ENCODE measurements at places on chromosomes 7 and 10.

- DNase-seq, result no peak
These were observed 216.3 kb downstream of the SDK1 start for GRCh38 chr7:3517344-3517743.

DNA sequence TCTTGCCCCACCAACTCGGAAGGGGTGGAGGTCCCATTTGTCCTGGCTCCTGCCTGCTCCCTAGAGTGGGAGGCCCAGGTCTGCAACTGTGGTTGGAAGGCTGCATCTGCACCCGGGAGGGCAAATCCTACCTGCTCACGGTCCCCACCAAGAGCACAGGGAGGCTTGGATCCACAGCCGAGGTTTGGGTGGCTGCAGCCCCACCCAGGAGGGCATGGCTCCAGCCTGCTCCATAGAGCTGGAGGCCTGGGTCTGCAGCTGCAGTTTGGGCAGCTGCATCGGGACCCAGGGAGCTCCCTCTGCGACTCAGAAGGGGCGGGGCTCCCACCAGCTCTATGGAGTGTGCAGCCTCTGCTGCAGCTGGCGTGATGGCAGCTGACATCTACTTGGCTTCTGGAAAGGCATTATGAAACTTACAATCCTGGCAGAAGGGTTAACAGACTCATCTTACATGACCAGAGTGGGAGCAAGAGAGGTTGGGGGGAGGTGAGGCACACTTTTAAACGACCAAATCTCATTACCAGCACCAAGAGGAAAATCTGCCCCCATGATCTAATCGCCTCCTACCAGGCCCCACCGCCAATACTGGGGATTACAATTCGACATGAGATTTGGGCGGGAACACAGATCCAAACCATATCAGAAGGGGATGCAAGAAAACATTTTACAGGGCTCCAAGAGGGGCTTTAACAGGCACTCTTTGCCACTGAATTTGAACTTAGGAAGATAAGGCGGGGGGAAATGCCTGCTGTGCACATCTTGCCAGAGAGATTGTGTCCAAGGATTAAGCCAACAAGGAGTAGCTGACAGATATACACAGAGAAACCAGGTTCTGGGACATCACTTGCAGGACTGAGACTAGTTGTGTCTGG, 8.2 kb upstream of the BLVRA start:
- no peak for DNase-seq

DNA sequence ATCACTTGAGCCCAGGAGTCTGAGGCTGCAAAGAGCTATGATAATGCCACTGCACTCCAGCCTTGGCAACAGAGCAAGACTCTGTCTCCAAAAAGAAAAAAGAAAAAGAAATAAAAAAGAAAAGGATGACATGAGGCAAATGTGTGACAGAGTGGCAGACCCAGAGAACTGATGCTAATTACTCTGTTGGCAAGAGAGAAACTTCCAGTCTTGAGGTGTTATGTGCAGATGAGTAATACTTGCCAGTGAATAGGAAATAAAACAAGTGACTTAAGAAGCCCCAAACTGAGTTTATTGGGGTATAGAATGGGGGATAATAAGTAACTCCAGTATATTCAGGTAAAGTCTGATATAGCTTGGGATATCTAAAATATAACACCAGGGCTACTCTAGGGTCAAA, 9.5 kb upstream of the ANXA7 start:
- no peak for DNase-seq

GRCh38 chr7:97373736-97374135, 256.2 kb downstream of the SDHAF3 start:
- DNase-seq, result no peak

DNA sequence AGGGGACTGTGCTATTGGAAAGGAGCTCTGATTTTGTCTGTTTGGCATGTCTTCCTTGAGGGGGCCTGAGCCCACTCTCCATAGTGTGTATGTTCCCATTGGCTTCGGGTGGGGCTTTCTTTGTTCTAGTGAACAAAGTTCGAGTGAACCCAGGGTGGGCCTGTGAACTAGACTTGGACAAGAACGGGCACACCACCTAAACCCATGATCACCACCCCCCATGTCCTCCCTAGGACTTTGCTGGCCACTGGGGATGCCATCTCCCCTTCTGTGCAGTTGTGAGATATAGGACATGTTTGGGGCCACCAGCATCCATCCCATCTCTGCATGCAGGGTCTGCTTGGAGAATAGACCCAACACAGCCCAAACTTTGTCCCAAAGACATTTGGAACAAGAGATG, 195.5 kb upstream of the LYZL2 start:
- no peak for DNase-seq

DNA sequence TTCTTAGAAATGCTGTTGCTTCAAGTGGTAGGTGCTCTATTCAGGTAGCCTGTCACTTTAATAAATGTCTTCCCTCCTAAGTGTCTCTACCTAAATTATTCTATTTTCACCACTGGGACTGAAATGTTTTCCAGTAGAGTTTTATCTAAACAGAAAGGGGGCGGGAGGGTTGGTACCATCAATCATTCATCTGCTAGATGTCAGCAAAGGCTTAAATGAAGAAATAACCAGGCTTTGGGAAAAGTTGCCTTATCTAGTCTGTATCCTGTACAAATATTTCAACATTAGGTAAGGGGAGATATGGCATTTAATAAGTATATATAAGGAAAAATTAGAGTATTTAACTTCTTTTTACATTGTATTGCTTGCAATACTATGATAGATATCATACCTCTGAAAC, 51.8 kb downstream of the VTI1A start:
- DNase-seq, result no peak

GRCh38 chr7:121138262-121138933, 149.9 kb downstream of the CPED1 start:
- no peak for DNase-seq

DNA sequence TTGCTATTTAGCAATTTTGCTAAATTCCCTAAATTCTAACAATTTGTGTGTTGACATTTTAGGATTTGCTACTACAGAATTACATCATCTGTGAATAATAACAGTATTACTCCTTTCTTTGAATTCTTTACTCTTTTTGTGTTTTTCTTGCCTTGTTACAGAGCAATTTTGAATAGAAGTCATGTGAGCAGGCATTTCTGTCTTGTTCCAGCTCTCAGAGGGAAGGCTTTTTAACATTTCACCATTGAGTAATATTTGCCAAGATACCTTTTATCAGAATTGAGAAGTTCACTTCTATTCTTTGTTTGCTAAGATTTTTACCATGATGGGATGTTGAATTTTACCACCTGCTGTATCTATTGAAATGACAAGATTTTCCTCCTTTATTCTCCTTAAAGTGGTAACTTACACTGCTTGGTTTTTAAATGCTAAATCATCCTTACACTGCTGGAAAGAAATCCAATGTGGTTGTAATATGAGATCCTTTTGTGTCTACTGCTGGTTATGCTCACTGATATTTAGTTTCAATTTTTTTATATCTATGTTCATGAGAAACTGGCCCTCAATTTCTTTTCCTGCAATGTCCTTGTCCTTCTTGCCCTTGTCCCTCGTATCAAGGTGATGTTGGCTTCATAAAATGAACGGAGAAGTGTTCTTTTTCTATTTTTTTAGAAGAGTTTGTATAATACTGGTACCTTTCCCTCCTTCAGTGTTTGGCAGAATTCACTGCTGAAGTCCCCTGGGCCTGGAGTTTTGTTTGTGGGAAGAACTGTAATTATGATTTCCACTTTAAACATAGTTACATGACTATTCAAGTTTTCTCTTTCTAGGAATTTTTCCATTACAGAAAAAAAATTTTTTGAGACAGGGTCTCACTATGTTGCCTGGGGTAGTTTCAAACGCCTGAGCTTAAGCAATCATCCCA, 50.3 kb upstream of the ATP6V0A4 start:
- no peak for DNase-seq

DNA sequence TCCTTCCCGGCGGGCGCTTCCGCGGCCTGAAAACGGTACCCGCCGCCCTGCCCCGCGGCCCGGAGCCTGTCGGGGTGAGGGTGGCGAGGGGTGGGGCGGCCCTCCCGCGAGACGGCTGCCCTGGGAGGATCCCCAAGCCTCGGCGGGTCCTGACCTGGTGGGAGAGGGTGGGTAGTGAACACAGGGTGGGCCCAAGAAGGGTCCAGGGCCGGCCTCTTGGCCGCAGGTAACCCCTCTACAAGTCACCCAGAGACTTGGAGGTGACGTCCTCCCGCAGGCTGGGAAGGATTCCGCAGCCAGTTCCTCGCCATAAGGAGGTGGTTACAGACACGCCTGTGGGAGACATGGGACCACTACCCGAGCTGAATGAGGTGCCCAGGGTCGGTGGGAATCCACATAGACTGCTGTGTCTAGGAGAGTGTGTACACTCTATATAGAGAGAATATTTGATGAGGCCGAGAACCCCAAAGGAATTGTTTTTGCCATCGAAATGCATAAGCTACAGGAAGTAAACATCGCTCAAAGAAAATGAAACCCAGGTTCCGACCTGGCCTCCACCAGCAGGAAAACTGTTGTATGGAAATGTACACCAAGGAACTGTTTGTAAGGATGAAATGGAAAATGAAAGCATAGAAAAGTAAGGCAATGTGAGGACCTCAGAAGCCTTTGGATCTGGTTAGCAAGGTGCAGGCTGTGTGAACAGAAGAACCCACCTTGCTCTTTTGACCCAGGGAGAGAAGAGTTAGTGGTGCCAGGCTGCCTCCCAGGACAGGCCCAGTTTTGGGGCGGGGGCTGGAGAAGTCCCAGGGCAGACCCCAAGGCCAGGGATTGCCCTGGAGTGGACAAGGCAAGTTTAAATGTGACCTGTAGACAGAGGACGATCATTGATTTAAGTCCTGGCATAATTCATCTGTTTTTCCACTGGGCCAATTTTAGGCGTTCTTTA, 659 bp downstream of the OPTN start:
- no peak for DNase-seq

DNA sequence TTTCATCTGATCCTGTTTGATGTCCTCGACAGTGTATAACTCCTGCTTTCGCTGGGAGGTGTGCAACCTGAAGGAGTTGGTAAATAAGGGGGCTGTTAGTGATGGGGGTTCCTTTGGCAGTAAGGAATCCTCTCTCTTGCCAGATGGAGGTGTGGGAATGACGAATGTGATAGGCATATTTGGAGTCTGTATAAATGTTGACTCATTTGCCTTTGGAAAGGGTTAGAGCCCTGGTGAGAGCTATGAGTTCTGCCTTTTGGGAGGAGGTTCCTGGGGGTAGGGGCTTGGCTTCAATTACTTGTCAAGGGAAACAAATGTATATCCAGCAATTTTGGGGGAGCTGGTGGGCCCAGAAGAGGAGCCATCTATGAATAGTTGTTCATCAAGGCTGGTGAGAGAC, 11.4 kb upstream of the CHST3 start:
- DNase-seq, result no peak

- no peak for DNase-seq
These were observed 98.4 kb upstream of the GJD4 start for GRCh38 chr10:35506741-35507140.

- no peak for DNase-seq
These were observed 53.9 kb upstream of the NRP1 start for GRCh38 chr10:33388382-33388781.

Data from stimulated activated CD4-positive, alpha-beta T cell treated with anti-CD3 and anti-CD28 coated beads, TNF-alpha, amount 100 ng/mL, for 4 hours (primary cell).